Caco-2 (cell line): ENCODE measurements at places on chromosomes 11 and 22.

- no peak for DNase-seq
These were observed 89.0 kb downstream of the TRMU start for GRCh38 chr22:46424496-46424895.

DNA sequence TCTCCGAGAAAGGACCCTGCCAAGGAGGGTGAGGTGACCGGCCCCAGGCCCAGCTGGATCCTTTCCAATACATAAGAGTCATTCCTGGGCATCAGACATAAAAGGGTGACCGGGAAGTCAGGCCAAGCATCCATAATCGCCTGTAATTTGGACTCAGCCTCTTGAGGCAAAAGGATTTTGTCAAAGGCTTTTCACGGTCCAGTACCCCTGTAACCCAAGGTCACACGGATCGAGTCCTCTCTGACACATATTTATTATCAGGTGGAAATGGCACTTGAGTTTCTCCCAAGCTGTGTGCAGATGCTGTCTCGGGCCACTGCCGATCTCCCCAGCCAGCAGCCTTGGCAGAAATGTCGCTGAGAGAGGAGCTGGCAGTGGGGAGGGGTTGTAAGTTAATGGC, 556.5 kb downstream of the MN1 start:
- no peak for DNase-seq

- DNase-seq: no peak
These were observed 156.4 kb downstream of the SWAP70 start for GRCh38 chr11:9820260-9820659.

GRCh38 chr22:25111579-25112517, 87.8 kb upstream of the CRYBB3 start:
- no peak for DNase-seq

GRCh38 chr22:20552443-20553401, 45.3 kb downstream of the MED15 start:
- DNase-seq: no peak

- no peak for DNase-seq
These were observed 41.3 kb downstream of the DRG1 start for GRCh38 chr22:31440681-31441080.

GRCh38 chr11:112524798-112525197, 264.1 kb upstream of the PLET1 start:
- DNase-seq: no peak

DNA sequence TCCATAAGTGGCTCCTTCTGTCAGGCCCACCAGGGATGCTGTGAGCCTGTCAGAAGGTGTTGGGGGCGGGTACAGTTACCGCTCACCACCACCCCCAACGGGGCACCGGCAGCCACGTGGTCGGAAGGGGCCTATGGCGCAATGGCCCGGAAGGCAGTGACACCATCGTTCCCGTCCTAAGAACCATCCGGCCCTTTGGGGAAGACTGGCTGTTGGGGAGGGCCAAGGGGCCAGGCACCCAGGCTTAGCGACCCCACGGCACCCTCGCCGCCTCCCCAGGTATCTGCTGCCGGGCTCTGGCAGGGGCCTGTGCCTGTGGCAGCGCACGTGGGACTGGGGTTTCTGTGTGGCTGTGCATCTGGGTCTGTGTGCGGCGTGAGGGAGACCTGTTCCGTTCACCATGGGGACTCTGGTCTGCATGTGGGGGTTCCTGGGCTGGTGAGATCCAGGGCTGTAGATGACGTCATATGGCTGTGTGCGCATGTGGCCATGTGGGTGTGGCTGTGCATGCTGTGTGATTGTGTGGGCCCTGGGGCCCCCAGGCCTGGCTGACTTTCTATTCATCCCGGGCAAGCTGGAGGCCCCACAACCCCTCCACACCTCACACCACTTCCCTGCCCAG, 717 bp downstream of the OSM start:
- no peak for DNase-seq

- DNase-seq: peak; percentile 93
These were observed 167.0 kb downstream of the BUD13 start for GRCh38 chr11:116605543-116606459.
